ENCODE measurements at places on chromosomes 4 and X.
A peak's percentile ranks its signal among the peaks of the same experiment; 100 is the strongest.

- DNase-seq: peak; percentile 54
Measured at GRCh38 chrX:133523081-133523487, 107.8 kb upstream of the GPC4 start.

DNA sequence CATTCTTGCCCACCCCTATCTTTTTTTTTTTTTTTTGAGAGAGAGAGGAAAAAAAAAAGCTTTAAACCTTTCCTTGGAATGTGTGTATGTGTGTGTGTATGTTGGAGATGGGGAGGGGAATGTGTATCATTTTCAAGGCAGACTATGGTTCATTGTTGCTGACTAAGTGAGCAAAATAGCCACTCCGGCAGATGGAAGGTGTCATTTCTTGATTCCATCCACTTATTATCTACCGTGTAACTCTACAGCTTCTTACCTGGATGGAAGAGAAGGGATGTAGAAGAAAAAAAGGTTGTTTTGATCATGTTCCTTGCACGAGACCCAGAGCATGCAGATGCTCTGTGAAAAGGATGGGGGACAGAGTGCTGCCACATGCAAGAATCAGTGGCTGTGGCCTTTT, 5.9 kb upstream of the GK2 start:
- DNase-seq: no peak

DNA sequence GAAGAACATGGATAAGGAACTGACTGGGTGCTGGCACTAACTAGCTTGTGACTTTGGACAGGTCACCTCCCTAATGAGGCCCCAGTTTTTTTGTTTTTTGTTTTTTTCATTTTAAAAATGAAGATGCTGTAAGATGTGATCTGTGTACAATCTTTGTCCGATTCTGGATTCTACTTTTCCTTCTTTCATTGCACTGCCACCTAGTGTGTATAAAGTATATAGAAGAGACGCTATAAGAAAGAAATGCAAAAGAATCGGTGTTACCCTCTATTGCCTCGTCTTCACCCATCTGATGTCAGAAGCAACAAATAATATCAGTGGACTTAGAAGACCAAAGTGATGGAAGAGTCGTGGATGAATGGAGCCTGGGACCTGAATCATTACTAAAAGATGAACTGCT, 58.6 kb upstream of the P2RY10 start:
- DNase-seq: no peak

- no peak for DNase-seq
Measured at GRCh38 chr4:177405508-177405907, 36.7 kb downstream of the AGA start.

GRCh38 chr4:78138252-78138651, 81.1 kb downstream of the FRAS1 start:
- no peak for DNase-seq

DNA sequence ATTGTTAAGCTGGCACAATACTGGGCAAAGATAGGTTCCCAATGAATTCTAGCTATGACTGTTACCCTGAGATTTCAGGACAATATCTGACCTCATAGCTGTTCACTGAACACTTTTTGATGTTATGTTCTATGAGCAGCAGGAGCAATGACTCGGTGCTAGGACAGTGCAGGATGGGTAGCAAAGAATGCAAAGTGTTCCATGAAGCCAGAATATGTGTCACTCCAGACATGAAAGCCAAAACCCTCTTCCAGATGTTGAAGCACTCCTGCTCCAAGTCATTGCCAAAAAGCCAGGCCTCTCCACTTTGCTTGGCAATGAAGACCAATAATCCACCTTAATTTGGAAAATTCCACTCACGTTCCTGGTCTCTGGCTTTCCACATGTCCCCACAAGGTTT, 300.9 kb upstream of the CPEB2 start:
- no peak for DNase-seq

- no peak for DNase-seq
Measured at GRCh38 chr4:137651128-137651527, 118.8 kb upstream of the PCDH18 start.

- no peak for DNase-seq
Measured at GRCh38 chrX:6674734-6675133, 139.8 kb upstream of the VCX3A start.

- DNase-seq: no peak
Measured at GRCh38 chrX:25015486-25016360, at the start of gene ARX. Gene ARX, minus strand, starts transcription at chrX:25015965. Its CDS starts 228 bp downstream, at chrX:25015737.

DNA sequence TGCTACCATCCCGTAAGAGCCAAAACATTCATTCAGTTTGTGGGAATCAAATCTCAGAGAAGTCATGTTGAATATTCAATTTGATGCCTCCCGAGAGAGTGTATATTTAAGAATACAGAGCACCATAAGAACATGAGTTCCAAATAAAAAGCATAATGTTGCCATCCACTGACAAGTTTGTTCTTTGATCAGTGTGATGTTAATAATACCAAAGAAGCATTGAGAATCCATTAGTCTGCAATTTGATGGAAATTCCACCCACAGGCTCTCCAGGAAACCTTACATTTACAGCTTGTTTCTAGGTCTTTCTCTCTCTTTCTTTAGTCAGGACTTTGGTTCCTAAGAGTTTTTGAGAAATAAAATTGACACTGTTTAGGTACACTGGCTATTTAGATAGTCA, 200.6 kb upstream of the SFRP2 start:
- DNase-seq: no peak

DNA sequence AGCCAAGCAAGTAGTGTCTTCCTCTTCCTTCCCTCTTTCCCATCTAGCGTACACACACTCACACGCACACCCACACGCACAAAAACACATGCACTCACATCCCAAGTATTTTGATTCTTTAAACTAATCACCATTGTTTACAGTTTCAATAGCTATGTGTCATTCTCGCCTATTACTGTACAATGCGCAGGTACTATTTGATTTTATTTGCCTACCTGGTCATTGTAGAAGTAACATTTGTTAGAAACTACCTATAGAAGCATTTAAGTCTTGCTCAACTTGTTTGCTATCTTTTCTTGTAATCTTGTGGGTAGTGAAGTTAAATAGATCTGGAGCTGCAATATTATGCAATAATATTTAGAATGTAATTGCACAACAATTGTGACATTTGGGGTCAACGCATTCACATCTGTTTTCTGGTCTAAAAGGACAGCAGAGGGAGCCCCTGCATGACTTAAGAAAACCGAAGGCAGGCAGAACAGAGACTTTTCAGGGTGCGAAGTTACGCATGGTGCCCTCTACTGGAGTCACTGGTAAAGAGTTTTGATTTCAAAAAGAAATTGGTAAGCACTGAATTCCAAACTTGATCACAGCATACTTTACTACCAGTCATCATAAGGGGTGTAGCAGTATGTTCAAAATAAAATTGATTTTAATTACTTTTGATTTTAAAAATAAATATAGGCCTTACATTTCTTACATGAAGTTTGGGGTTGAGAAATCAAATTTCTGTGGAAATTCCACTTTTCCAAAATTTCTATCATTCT, 503.3 kb upstream of the FAM241A start:
- DNase-seq: no peak

Data from aorta (tissue), 5 donors.